Ovary (tissue), 10 donors: ENCODE measurements at places on chromosomes 3 and 15. TPM values are rescaled to one million over a fixed set of nuclear protein-coding genes. Genes with fewer than 3 reads are reported as not detected.

GRCh38 chr3:16233806-16234205, 30.9 kb downstream of the DPH3 start:
- no peak for DNase-seq

GRCh38 chr3:53695324-53695690, 150.9 kb downstream of the CHDH start:
- no peak for DNase-seq

DNA sequence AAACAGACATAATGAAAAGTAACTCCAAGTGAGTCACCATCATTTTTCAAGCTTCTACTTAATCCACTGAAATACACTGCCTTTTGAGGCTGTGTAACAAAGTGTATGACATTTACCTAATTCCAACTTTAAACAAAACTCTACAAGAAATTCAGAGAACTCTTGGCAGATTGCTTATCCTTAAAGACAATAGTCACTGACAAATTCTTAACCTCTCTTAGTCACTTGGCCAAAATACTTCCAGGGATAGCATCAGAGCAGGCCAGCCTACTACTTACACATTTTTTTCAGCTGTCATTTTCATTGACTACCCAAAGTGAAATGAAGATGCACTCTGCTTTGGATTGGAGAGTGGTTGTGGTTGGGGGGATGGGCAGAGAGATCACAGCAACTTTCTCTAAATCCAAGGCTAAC, 3.6 kb downstream of the WWTR1 start:
- no peak for DNase-seq

DNA sequence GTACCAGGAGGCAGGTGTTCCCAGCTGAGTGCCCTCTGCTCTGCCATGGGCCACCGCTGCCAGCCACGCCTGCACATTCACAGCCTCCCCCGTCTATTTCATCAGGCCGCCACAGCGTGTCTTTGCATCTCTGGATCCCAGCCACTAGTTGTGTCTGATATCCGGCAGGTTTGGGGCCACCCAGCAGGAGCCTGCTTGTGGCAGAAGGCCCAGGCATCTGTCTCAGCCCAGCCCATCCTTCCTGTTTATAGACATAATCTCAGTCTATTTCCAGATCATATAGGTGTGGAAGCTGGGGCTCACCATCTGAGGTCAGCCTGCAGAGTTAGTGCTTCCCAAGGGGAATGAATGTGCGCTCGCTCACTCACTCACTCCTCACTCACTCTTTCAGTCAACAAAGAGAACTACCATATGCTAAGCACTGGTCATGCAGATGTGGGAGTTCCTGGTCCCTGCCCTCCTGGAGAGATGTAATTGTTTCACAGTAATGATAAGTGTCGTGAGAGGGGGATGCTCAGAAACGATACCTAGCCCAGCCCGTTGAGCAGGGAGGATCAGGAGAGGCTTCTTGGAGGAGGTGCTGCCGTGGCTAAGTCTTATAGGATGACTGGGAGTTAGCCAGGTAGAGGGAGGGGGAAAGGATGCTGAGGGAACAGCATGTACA, 60.6 kb downstream of the FGD5 start:
- peak; percentile 1 for DNase-seq

DNA sequence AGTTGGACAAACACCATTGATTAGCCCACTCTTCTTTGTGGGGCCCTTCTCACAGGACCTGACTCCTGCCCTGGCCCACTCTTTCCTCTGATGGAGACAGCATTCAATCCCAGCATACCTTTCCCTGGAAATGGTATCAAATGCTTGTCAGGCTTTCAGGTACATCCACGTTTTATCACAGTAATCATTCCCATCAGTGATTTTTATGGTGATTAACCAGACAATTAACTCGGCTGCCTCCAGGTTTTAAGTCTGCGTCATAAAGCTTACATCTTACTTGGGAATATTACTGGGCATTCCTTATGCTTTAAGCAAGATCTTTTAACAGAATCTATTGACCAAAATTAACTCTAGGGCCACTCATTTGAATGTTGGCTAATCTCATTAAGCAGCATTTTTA, 33.4 kb downstream of the LRRK1 start:
- DNase-seq, result no peak

DNA sequence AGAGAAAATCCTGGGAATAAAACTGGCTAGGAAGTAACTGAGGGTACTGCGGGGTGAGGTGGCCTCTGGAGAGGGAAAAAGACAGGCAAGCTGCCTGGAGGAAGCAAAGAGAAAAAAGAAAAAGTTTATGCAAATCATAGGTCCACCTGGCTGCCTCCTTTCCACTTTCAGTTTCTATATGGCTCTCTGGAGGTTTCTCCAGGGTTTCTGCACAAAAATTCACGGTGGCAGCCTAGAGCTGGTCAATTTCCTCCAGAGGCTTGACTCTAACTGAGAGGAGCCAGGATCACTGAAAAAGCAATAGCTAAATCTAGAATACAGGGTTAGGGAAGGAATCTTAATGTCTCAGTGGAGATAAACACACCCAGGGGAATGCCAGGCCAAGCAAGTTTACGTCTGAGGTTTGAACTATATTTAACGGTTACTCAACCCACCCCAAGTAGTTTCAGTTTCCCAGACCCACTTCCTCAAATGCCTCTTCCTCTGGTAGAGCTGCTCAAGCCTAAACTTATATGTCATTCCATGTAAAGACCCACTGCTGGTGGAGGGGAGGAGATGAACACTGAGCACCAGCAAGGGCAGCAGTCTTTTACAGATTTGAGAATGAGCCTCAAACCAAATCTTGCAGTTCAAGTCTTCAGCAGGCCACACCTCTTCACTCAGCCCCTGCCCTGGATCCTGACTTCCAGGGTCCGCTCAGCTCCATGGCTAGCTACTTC, 5.7 kb downstream of the LYSMD2 start:
- DNase-seq, result no peak

KAT2B gene
- polyA plus RNA-seq, result 15.1 TPM

SH3BP5 gene
- polyA plus RNA-seq, result 157 TPM

LIPC gene
- 0.31 TPM for polyA plus RNA-seq

MUC20 gene
- polyA plus RNA-seq, result 5.3 TPM
